ENCODE measurements at places on chromosomes 12 and 14.

GRCh38 chr14:94890785-94891184 lies 120.9 kb upstream of the GSC start:
- DNase-seq, result peak; percentile 19

DNA sequence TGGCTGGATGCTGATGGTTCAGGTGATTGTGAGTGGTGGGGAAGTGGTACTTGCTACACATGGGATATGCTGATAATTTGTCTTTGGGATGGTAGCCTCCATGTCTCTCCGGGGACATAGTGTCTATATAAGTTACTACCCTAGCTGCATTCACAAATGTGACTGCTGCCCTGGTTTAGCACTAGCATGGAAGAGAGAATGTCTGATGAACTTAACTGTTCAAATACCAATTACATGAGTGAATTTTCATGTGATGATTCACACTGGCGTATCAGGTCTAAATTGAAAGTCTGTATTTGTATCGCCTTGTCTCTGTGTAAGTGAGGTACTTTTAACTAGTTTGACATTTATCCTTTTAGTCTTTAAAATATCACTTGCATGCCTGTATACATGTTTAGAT lies 34.4 kb downstream of the ATF7IP start:
- DNase-seq, result no peak

GRCh38 chr12:103542078-103542477 lies 45.0 kb upstream of the STAB2 start:
- no peak for DNase-seq

DNA sequence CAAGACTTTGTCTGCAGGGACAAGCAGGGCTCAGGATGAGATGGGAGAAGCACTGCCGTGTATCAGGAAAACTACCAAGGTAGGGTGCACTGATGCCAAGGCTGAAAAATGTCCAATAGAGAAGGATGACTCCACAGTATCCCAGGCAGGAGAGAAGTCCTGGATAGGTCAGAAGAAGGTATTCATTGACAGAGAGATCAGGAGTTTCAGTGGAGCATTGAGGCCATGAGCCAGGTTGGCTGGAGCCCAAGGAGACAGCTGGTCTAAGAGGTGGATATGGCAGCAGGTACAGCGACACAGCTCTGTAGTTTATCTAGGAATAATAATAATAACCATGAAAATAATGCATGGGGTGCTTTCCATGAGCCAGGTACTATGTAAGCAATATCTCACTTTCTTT lies 180.9 kb downstream of the EXOC5 start:
- DNase-seq, result no peak

DNA sequence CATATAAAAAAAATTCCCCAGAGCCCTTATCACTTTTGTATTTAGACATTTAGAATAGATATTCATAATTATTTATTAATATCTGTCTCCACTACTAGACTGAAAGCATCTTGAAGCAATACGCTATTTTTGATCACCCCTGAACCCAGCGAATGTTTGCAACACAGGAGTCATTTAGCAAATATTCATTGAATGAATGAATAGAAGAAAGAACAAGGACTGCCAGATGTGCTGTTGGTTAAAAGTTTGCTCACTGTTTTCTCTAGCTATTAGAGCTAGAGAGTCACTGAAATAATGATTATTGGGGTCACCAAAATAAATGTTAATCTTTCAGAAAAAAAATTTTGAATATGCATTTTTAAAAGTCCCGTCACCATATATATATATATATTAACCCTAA lies 174.3 kb downstream of the ACSS3 start:
- no peak for DNase-seq

DNA sequence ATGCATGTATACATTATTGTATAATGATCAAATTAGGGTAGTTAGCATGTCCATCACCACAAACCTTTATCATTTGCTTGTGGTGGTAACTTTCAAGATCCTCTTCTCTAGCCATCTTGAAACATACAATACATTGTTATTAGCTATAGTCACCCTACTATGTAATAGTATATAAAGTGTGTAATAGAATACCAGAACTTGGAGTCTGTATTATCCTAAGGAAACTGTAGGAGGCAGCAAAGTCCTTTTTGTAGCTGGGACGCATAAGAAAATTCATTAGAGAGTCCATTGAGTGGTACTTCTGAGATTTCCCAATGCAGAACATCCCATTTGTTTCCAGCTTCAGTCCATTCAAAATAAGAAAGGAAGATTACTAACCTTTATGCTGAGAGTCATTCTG lies 325.9 kb upstream of the LRFN5 start:
- DNase-seq, result no peak

Measured in T47D (cell line).